Activated naive CD8-positive, alpha-beta T cell treated with anti-CD3 and anti-CD28 coated beads for 36 hours (primary cell): ENCODE measurements at places on chromosomes 2 and 18. TPM values are rescaled to one million over a fixed set of nuclear protein-coding genes. Genes with fewer than 3 reads are reported as not detected.

GRCh38 chr2:83923531-83923930 lies 535.5 kb downstream of the SUCLG1 start:
- no peak for DNase-seq

GRCh38 chr2:14996351-14997014 lies 364.0 kb downstream of the LRATD1 start:
- DNase-seq = no peak

GRCh38 chr2:240060977-240061591 lies 7.8 kb upstream of the OR6B3 start:
- DNase-seq = peak; percentile 23

- DNase-seq = no peak
Observed at GRCh38 chr2:69639266-69639665, 4.3 kb downstream of the AAK1 start.

Gene GPBAR1
- 0.24 TPM for total RNA-seq

Gene FLACC1
- total RNA-seq = 0.98 TPM

Gene SF3B6
- total RNA-seq = 159 TPM

DNA sequence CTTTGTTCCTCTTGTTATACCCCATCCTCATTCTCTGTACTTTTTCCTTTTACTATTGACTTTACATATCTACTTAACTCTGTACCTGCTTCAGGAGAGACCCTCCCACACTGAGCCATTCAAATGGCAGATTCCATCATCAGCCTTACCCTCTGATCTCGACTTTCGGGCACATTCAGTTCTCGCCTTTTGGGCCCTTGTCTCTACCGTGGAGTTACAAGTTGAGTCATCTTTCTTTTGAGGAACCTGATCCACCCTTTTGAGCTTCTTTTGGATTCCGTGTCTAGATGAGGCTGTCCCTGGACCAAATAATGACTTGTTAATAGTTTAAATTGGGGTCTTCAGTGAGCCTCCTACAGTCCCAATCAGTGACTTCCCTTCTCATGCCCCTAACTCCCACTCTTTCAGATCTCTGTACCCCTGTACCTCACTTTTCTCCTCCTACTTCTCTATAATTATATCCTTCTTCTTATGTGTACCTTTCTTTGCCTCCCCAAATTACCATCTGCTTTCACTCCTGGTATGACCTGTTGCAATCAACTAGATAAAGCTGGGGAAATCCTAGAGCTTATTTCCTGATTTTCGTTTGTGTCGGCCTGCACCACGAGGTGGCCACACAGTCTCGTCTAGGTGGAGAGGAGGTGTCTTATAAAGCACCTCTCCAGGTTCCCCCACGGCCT lies 17.2 kb downstream of the SP110 start:
- DNase-seq = no peak

DNA sequence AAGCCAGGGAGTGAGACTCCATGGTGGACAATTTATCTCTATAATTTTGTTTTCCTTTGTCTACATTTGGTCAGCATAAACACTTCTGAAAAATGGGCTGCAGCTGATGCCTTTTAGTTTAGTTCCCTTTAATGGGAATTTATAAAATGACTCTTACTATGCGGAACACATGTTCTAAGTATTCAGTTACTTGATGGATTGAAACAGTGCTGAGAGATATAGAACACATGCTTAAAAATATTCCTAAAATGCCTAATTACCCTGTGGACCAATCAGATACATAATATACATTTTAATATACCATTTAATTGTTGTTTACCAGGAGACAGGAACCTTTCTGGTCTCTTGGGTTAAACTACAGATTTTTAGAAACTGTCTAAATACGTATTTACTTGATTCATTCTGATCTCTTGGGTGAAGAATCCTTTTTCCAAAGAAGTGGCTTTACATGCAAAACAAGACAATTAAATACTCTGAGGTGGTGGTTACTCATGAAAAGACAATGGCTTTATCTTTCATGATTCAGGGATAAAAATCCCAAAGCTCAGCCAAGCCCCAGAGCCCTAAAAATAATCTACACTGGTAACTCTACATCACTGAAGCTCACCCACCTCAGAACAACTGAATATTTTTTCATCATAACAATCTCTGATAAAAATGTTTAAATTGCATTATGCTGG lies 128.1 kb upstream of the SERTAD2 start:
- DNase-seq = no peak

GRCh38 chr2:194700726-194701125 lies 956.3 kb upstream of the SLC39A10 start:
- DNase-seq = no peak

- DNase-seq = no peak
Observed at GRCh38 chr2:25615386-25615785, 58.0 kb downstream of the DTNB start.

Gene CIB4
- total RNA-seq = not detected

- DNase-seq = no peak
Observed at GRCh38 chr2:156958374-156958773, 299.1 kb upstream of the GALNT5 start.

DNA sequence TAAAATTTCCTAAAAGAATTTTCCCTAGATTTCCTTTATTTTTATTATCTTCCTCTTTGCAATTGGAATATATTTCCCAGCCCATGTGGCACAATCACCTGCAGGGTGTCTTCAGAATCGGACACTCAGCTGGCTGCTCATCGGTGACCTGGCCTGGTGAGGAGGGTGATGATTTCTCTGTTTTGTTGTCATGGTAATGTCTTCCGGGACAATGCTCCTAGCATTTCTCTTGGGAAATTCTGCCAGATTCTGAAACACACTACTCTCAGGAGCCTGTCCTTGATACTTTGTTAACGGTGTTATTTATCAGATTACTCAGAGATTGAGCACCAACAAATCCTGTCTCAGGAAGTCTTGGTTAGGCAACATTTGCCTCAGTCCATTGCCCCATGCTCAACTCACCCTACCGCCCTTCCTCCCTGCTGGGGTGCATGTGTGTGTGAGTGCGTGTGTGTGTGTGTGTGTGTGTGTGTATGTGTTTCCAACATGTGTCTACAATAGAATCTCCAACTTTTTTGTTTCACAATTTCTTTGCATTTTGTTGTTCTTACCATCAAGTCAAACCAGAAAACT lies 70.3 kb downstream of the MYT1L start:
- no peak for DNase-seq

Gene FAM237A
- total RNA-seq = not detected

- no peak for DNase-seq
Observed at GRCh38 chr18:79487183-79487800, 91.6 kb downstream of the NFATC1 start.

GRCh38 chr2:149573760-149574159 lies 13.8 kb downstream of the MMADHC start:
- DNase-seq = no peak

- DNase-seq = no peak
Observed at GRCh38 chr2:173611121-173611520, 256.4 kb downstream of the CDCA7 start.

Gene SLC11A1
- total RNA-seq = 0.08 TPM

Gene CXCR1
- not detected for total RNA-seq

Gene C2orf80
- total RNA-seq = not detected

GRCh38 chr2:181907057-181907456 lies 15.5 kb downstream of the ITPRID2 start:
- no peak for DNase-seq

Gene VWA3B
- not detected for total RNA-seq

DNA sequence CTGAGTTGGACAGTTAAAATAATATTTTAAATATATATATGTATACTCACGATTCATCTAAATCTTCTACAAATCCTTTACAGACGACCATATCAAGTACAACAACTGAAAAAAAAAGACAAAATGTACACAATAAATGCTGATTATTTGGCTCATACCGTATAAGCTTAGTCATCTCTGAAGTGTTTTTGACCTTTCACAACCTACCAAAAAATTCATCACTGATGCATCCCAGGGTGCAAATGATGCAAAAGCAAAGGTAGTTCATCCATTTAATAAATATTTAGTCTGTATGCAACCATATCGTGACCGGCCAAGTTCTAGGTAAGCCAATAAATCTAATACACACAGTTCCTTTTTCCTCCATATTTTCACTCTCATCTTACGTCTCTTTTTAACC lies 1.1 kb downstream of the TMX3 start:
- no peak for DNase-seq

Gene ZC3H6
- total RNA-seq = 7.6 TPM

DNA sequence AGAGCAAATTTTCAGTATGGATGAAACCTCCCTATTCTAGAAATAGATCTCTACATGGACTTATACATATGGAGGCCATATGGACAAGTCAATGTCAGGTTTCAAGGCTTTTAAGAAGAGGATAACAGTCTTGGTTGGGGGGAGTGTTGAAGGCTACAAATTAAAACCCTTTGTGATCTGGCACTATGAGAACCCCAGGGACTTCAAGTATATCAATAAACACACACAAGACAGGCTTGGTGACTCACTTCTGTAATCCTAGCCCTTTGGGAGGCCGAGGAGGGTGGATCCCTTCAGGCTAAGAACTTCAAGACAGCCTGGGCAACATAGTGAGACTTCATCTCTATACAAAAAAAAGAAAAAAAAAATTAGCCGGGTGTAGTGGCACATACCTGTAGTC lies 127.2 kb upstream of the SP5 start:
- no peak for DNase-seq

DNA sequence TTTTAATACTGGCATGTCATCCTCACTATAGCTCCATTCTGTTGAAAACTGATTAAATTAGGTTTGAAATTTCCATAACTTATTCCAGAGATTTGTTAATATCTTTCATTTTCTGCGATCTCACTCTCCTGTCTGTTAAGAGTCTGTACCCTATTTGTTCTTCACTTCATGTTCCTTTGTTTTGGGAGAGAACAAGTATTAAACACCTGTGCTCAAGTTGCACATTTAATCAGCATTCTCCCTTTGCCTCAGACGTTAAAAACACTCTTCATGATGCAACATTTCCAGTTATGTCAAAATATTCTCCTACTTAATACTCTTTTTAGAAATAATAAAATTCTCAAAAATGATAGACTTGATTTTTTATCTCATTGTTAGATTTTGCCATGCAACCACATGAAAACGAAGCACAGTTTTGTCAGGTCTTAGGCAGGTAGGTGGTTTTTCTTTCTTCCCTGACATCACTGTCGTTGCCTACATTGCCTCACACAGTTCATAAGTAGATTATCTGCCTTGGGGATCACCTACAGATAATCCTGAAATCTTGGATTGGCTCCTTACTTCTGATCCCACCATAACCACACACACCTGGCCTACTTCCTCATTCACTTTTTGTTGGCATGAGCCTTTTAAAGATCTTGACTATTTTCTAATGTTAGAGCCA lies 109.9 kb downstream of the GAREM1 start:
- DNase-seq = no peak

Gene ZBTB14
- 22.6 TPM for total RNA-seq
